ELR (cell line): ENCODE measurements at places on chromosomes 11 and 22.

- peak; percentile 19 for DNase-seq
Observed at GRCh38 chr11:129946256-129946655, 50.9 kb upstream of the NFRKB start.

GRCh38 chr22:47102648-47103047 lies 340.2 kb downstream of the TBC1D22A start:
- DNase-seq, result no peak

GRCh38 chr22:45834795-45835194 lies 142.2 kb downstream of the WNT7B start:
- no peak for DNase-seq

GRCh38 chr11:47912843-47913437 lies 64.8 kb upstream of the NUP160 start:
- DNase-seq, result no peak

- DNase-seq, result no peak
Observed at GRCh38 chr11:18221274-18221876, 15.2 kb downstream of the SAA4 start.

DNA sequence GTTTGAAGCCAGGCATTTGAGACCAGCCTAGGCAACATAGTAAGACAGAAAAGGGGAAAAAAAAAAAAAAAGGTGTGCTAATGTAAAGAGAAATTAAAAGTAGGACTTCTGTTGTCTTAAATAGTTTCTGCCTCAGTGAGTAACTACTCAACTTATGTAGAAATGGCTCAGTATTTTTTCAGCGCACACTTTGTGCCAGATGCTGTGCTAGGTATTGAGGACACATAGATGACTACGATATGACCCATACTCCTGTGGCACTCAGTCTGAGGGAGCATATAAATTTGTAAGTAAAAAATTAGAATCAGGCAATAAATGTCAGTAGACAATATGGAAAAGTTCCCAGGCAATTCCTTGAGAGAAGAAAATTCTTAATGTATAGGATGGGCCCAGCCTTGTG lies 93.9 kb downstream of the YAP1 start:
- DNase-seq, result peak; percentile 58
